ENCODE measurements at places on chromosomes 13 and 19. TPM values are rescaled to one million over a fixed set of nuclear protein-coding genes. Genes with fewer than 3 reads are reported as not detected.
A peak's percentile ranks its signal among the peaks of the same experiment; 100 is the strongest.

The CNOT3 gene
- 20.2 TPM for total RNA-seq

The METTL21C gene
- not detected for total RNA-seq

The GTF3A gene
- total RNA-seq: 66.1 TPM

- DNase-seq: no peak
- no peaks in the 10 kb centered on the region for H3K27me3 ChIP-seq
- H3K4me3 ChIP-seq: no peak overlapping the region
- H3K36me3 ChIP-seq: no peaks in the 10 kb centered on the region
- H3K27ac ChIP-seq: no peak overlapping the region
Measured at GRCh38 chr13:39888865-39889810, 233.7 kb downstream of the COG6 start.

The RUBCNL gene
- 7.9 TPM for total RNA-seq

The NTN5 gene
- total RNA-seq: 0.75 TPM

DNA sequence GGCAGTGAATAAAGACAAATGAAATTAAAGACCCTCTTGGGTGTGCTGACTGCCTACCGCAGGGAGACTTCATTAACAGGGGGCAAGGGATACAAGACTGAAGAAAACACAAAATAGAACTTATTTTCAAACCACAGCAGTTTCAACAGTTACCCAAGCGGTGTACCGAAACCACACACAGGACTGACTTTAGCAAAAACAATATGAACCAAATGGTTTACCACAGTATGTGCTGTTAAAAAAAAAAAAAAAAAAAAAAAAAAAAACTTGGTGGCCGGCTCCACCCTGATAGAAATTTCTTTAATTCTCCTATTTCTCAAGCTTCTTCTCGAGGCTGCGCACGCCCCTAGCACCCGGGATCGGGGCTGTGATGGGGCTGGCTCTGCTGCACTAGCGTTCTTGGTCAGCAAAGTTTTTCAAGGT lies 42.6 kb downstream of the KLF2 start:
- no peaks in the 10 kb centered on the region for H3K27me3 ChIP-seq
- no peaks in the 10 kb centered on the region for H3K36me3 ChIP-seq
- H3K27ac ChIP-seq: peak overlapping the region; percentile 28
- H3K4me1 ChIP-seq: peaks cover 8% of the 10 kb centered on the region

DNA sequence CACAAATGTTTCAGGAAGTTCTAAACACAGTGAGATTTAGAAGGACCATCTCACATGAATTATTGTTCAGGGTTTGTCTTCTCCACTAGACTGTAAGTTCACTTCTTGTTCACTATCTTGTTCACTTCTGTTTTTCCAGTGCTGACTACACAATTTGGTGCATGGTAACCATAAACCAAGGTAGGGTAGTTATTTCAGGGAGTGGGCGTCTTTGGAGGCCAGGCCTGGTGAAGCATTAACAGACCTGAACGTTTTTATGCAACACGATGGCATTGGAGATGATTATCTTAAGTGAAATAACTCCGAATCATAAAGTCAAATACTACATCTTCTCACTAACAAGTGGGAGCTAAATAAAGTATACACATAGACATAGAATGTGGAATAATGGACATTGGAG lies 14.4 kb upstream of the OXGR1 start:
- H3K4me3 ChIP-seq: no peak overlapping the region
- H3K27ac ChIP-seq: no peak overlapping the region
- H3K36me3 ChIP-seq: no peaks in the 10 kb centered on the region
- H3K27me3 ChIP-seq: no peaks in the 10 kb centered on the region
- no peak for DNase-seq

The SOX1 gene
- total RNA-seq: not detected

The SLC7A9 gene
- 0.28 TPM for total RNA-seq

The MOB3A gene
- 38.9 TPM for total RNA-seq

DNA sequence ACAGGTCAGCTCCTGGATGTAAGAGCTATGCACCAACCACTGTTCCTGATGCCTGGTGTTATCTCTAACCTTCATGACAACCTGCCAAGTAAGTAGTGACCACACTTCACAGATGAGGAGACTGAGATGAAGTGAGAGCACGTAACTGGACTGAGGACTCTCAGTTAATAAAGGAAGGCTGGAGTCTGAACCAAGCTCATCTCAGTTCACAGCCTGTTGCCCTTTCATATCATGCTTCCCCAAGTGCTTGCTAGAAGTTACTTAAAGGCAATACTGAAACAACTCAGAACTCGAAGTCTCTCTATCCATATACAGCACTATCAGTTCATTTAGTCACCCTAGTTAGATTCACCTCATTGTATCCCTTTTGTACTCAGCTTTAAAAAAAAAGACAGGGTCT lies 119.7 kb downstream of the ABCC4 start:
- H3K4me1 ChIP-seq: peaks cover 11% of the 10 kb centered on the region
- no peaks in the 10 kb centered on the region for H3K27me3 ChIP-seq
- H3K27ac ChIP-seq: no peak overlapping the region
- H3K4me3 ChIP-seq: no peak overlapping the region
- no peak for DNase-seq

DNA sequence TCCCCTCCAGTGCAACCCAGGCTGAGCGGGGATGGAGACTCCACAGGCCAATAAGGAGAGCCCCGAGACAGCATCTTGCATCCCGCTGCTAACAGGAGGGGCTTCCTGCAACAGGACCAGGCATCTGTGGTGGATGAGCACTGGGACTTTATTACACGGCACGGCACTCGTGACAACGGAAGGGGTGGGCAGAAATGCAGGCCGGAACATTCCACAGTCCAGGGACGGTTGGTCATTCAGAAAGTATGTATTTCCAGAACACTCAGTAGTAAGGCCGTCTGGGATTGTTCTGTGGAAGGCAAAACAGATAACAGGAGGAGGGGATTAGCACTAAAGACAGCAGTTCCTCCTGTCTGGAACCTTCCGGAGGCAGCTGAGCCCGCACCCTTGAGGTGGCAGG lies 3.3 kb upstream of the TM6SF2 start:
- H3K27me3 ChIP-seq: no peaks in the 10 kb centered on the region
- no peak overlapping the region for H3K4me3 ChIP-seq
- no peak for DNase-seq
- no peak overlapping the region for H3K27ac ChIP-seq

DNA sequence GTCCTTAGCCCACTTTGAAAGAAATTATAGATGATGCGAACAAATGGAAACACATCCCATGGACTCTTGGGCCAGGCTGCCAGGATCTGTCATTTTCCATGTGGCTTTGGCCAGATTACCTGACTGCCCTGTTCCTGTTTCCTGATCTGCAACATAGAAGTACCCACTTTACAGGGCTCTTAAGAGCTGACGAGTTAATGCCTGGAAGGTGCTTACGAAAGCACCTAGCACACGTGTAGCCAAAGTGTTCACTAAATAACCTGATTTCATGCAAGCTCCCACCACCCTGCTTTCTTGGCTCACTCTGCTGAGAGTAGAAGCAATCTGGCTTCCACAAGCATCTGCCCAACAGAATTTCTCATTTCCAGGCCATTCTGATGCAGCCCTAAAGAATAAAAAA lies 575.2 kb downstream of the MYO16 start:
- no peak overlapping the region for H3K4me3 ChIP-seq
- H3K27ac ChIP-seq: no peak overlapping the region
- no peaks in the 10 kb centered on the region for H3K4me1 ChIP-seq
- no peak for DNase-seq
- no peaks in the 10 kb centered on the region for H3K27me3 ChIP-seq
- H3K36me3 ChIP-seq: no peaks in the 10 kb centered on the region

GRCh38 chr13:97011446-97012131 lies 17.3 kb upstream of the OXGR1 start:
- no peaks in the 10 kb centered on the region for H3K36me3 ChIP-seq
- no peaks in the 10 kb centered on the region for H3K4me1 ChIP-seq
- H3K4me3 ChIP-seq: no peak overlapping the region
- H3K27me3 ChIP-seq: no peaks in the 10 kb centered on the region
- DNase-seq: no peak

DNA sequence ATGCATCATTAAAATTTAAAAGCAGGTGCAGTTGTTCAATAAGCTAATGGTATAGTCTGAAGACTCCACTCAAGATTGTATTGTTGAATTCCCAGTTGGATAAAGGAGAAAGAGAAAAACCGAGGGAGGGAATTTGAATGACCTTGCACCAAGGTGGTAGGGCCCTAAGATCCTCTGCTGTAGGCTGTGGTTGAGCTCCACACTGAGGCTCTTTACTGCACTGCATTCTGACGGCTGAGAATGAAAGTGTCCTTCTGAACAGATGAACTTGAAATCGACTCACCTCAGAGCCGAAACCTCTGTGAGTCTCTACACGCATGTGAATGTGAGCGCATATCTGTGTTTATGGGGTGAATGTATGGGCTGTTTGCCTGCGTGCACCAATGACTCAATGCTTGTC lies 388.9 kb upstream of the DACH1 start:
- H3K27me3 ChIP-seq: no peaks in the 10 kb centered on the region
- no peaks in the 10 kb centered on the region for H3K36me3 ChIP-seq
- H3K27ac ChIP-seq: no peak overlapping the region
- H3K4me1 ChIP-seq: no peaks in the 10 kb centered on the region
- peak; percentile 30 for DNase-seq
- H3K4me3 ChIP-seq: no peak overlapping the region

The ZNF175 gene
- 14.2 TPM for total RNA-seq

DNA sequence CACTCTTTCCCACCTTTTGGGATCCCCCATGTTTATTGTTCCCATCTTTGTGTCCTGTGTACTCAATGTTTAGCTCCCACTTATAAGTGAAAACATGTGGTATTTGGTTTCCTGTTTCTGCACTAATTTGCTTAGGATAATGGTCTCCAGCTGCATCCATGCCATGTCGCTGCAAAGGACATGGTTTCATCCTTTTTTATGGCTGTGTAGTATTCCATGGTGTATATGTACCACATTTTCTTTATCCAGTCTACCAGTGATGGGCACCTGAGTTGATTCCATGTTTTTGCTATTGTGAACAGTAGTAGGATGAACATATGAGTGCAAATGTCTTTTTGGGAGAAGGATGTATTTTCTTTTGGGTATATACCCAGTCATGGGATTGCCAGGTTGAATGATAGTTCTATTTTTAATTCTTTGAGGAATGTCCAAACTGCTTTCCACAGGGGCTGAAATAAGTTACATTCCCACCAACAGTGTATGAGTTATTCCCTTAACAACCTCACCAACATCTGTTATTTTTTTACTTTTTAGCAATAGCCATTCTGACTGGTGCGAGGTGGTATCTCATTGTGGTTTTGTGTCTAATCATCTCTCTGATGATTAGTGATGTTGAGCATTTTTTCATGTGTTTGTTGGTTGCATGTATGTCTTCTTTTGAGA lies 55.7 kb upstream of the MEDAG start:
- H3K4me1 ChIP-seq: peaks cover 4% of the 10 kb centered on the region
- no peaks in the 10 kb centered on the region for H3K27me3 ChIP-seq
- H3K36me3 ChIP-seq: no peaks in the 10 kb centered on the region
- no peak for DNase-seq

The HTR2A gene
- total RNA-seq: not detected

The RPL18 gene
- total RNA-seq: 2,121 TPM

The BORA gene
- total RNA-seq: 1.4 TPM
